Activated naive CD4-positive, alpha-beta T cell treated with anti-CD3 and anti-CD28 coated beads, Interleukin-2, amount 50 U/mL, for 72 hours (primary cell): ENCODE measurements at places on chromosomes 2 and 18. TPM values are rescaled to one million over a fixed set of nuclear protein-coding genes. Genes with fewer than 3 reads are reported as not detected.

TTL gene
- 27.1 TPM for total RNA-seq

KLHL30 gene
- not detected for total RNA-seq

CRYGC gene
- not detected for total RNA-seq

KLHL14 gene
- total RNA-seq: not detected

ACMSD gene
- not detected for total RNA-seq

GPR148 gene
- total RNA-seq: not detected

CHRND gene
- total RNA-seq: not detected
